ENCODE measurements at places on chromosomes 1 and 21. TPM values are rescaled to one million over a fixed set of nuclear protein-coding genes. Genes with fewer than 3 reads are reported as not detected.

DNA sequence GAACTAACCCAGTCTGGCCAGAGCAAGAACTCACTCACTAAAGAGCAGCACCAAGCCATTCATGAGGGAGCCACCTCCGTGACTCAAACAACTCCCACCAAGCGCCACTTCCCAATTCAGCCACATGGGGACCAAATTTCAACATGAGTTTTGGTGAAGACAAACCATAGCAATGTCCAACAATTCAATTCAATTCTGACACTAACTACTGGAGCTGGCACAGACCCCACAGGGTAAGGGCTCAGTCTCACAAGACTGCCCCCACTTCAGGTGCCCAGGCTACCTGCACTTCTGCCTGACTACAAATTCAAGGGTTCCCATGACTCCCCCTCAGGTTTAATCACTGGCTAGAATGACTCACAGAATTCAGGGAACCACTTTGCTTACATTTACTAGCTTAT lies 48.8 kb upstream of the RAP1A start:
- no peak for DNase-seq

GRCh38 chr21:41923631-41924367 lies 30.0 kb downstream of the C2CD2 start:
- no peak for DNase-seq

DNA sequence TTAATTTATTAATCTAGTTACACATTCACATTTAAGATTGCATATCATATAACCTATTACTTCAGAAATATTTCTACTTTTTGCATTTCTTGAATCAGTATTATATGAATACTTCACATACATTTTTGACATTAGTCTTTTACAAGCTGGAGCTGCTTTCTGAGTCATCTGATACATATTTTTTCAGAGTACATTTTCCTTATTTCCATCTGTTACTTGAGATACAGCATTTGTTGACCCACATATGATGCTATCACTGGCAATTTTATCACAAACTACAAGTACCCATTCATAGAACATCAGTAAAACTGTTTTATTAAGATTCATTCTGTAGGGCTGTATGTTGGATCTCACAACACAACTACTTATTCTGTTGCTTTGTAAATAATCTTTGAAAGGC lies 367.2 kb upstream of the ST6GALNAC5 start:
- no peak for DNase-seq

GRCh38 chr1:31745096-31745945 lies 18.8 kb downstream of the ADGRB2 start:
- peak; percentile 50 for DNase-seq

DNA sequence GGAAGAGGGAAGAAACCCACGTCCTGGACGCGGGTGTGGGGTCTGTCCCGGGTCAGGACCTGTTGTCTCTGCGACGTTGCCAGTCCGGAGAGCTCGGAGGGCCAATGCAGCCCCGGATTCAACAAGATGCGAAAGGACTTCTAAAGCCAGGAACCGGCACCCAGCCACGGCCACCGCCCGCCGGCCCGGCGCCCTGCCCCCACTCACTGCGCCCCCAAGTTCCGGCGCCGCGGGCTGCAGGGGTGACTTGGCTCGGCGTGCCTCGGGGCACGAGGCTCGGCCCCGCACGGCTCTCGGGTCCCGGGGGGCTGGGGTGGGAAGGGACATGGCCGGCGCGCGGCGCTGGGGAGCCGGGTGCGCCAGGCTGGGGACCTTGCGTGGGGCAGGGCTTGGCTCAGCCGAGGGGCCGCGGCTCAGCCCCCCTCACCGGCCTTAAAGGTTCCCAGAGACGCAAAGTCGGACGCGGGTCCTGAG lies 51.8 kb upstream of the H6PD start:
- peak; percentile 37 for DNase-seq

DNA sequence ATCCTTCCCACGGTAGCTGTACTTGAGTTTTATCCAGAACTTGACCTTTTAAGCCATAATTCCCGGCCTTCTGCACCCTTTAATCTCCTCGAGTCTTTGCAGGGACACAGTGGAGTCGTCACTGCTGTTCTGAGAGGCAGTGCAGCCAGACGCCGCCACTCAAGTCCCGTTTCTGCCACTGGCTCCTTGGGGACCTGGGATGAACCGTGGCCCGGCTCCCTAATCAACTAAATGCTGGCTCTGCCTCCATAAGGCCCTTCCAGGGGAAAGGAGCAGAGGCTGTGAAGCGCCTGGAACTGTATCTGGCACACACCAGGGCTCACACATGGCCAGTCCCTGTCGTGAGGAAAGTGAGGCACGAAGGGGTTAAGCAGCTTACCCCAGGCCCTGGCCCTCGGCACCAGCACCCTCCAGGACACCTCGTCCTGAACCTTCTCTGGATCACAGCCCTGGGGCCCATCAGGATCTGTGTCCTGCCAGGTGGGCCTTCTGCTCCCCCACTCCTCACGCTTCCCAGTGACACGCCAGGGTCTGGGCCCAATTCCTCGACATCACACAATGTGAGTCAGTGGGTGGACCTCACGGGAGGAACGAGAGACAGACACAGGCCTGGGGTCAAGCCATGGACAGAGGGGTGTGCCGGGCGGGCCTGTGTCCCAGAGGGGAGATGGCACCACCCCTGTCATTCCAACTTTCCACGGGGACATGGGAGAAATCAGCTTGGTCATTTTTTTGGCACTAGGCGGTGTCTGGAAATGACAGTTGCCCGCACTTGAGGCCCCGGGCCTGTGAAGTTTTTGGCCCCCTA lies 23.5 kb upstream of the C1orf174 start:
- peak; percentile 56 for DNase-seq

GRCh38 chr1:243851765-243852164 lies 1.7 kb upstream of the AKT3 start:
- DNase-seq = no peak

DNA sequence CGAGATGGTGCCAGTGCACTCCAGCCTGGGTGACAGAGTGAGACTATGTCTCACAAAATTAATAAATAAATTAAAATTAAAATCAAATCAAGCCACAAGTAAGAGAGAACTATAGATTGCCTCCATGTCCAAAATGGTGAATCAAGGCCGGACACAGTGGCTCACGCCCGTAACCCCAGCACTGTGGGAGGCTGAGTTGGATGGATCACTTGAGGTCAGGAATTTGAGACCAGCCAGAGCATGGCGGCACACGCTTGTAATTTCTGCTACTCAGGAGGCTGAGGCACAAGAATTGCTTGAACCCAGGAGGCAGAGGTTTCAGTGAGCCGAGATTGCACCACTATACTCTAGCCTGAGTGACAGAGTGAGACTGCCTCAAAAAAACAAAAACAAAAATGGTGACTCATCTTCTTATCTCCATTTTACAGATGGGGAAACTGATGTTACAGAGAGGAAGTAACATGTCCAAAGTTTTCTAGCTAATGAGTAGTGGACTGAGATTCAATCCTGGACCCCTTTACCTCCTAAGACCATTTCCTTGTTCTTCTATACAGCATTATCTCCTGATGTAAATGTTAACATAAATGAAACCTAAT lies 99.0 kb upstream of the HNRNPU start:
- DNase-seq = no peak

GRCh38 chr1:151976015-151976343 lies 17.7 kb downstream of the S100A10 start:
- DNase-seq = no peak

DNA sequence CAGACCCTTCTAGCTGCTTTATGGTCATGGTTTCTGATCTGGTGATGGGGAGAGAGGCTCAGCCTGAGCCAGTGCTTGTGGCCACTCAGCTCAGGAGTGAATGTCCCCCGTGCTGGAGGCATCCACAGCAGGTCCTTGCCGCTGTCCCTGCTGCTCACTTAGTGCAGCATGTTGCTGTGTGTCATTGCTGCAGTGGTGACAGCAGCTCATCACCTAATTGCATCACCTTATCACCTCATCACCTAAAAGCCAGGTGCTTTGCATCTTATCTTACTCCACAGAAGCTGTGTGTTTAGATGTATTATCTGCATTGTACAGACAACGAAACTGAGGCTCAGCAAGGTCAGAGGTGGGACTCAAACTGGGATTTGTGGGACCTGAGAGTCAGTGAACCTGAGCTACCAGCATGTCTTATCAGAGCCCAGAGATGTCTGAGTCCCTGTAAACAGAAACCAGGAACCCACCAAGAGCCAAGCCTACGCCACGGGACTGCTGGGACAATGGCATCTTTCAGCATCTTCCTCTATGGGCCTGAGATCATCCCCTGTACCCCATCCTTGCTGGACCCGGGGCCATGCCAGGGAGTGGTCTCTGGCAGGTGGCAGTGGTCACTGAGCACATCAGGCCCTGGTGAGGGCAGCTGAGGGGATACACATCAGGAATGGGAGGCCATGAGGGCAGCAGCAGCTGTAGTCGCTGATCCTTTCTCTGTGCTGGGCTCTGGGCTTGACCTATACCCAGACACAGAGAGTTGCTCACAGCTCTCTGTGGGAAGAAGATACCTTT lies 6.5 kb downstream of the PODN start:
- DNase-seq = no peak

- no peak for DNase-seq
Measured at GRCh38 chr1:13948396-13948795, 248.4 kb downstream of the PRDM2 start.

DNA sequence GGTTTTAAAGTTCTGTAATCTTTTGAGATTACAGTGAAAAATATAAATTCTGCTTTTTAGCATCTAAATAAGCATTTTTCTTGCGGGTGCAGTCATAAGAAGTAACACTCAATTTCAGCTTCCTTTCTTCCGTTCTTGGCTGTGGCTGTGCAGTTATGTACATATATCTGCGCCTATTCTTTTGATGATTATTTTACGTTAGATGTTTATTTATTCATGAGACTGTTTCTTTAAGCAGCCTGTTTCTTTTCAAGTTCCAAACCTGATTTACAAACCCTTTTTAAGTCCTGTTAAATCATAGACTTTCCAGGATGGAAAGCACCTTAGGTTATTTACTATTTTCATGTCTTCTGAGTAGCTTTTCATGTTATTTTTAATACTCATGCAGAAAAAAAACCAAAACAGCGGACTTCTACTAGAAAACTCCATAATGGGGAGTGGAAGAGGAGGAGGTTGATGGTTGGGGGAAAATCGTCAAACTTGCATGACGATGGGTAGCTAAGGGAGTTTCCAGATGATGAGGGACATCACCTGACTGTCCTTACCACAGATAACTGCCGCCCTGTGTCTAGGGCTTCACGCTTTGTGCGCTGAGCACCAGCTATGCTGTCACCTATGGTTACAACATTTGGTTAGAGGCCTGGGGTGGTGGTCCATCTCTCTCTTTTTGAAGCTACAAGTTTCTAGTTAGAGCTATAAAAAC lies 2.6 kb downstream of the PRDM2 start:
- no peak for DNase-seq

DNA sequence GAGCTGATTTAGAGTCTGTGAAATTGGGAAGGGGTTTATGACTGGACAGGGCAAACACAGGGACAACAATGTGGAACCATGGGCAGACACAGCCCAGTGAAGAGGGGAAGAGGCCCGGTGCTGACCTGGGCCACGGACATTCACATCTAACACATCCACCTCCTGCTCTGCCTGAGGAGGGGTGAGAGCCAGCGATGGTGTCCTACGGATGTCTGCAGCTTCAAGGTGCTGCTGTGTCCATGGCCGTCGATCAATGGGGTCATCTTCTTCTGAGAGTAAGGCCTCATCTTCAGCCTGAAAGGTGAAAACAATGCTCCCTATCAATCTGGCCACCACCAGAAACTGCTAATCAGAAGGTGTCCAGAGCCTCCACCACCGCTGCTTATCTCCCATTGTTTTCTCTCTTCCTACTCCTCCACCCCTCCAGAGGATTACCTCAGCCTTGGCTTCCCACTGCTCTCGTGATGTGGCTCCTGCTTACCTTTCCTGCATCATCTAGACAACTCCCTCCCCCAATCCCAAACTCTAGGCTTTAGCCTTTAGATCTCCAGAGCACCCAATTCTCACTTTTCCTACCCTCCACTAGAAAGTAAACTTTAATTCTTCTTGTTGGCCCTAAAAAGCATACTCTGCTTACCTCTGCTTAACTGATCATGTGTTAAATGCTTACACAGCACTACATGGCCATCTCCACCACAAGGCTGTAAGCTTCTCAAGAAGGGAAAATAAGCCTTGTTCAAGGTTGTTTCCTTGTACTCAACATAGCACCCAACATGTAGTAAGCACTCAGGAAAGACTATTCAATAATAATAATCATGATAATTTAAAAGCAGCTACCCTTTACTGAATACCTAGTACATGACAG lies 24.0 kb upstream of the ADAM30 start:
- no peak for DNase-seq

DNA sequence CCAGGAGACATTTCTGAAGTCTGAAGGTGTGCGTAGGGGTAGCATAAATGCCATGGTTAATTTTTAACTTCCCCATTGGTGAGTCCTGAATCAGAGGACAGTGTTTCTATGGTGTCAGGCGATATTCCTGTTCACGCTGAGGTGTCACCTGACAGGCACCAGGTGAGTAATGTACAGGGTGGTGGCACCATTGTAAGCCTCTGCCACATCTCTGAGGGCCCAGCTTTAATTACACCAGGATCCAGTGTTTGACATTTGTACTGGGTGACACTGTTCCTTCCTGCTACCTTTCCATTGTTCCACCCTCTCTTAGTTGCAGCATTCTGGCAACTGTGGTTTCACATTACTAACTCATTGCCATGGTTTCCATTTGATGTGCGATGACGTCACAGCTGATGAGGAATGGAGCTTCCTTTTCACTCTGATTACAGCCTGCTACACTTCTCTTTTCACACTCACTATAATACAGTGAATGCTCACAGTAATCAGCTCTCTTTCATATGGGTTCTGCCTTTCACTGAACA lies 40.6 kb upstream of the MARK1 start:
- DNase-seq = no peak

- no peak for DNase-seq
Measured at GRCh38 chr1:91701472-91701869, 184.5 kb downstream of the TGFBR3 start.

SLFNL1 gene
- 0.08 TPM for total RNA-seq

MROH7 gene
- total RNA-seq = 2.3 TPM

AVPR1B gene
- total RNA-seq = not detected

MANEAL gene
- total RNA-seq = 0.63 TPM

SPRR1B gene
- not detected for total RNA-seq

SEC16B gene
- total RNA-seq = 2.3 TPM

LPGAT1 gene
- 19.2 TPM for total RNA-seq

GPX7 gene
- total RNA-seq = 6.6 TPM

C1orf87 gene
- total RNA-seq = not detected

CLCA1 gene
- total RNA-seq = not detected

FMO3 gene
- 0.75 TPM for total RNA-seq

OR2L2 gene
- not detected for total RNA-seq

All from heart left ventricle (tissue), 16 donors.